ENCODE measurements at places on chromosomes 2 and 18. TPM values are rescaled to one million over a fixed set of nuclear protein-coding genes. Genes with fewer than 3 reads are reported as not detected.

DNA sequence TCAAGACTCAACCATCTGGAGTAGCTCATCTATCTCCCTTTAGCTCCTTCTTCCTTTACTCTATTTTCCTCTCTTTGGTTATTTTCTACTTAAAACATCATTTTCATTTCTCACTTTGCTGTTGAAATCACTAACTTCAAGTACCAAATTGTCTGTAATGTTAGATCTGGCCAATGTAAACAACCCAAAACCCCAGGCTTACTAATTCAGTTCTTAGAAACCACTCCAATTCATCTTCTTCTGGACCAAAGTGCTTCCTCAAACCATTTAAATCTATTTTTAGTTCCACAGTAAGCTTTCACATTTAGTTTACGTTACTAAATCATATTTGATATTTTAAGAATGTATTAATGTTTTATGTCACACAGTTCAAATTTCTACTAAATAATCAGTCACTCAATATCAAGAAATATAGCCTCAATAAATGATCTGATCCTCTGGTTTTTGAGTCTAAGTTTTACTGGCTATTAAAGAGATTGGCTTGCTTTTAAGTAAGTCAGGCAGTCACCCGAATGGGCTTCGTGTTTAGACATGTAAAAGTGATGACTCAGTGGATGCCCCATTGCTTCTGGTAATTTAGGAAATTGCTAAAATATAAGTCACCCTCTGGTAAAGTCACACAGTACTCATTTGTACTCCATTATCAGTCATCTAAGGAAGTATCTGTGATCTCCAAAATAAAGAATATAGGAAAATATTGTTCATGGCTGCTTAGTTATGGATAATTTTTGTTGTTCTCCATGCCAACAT, 527.2 kb upstream of the SOX11 start:
- DNase-seq: no peak
- no peak overlapping the region for H3K4me3 ChIP-seq
- H3K27ac ChIP-seq: no peak overlapping the region
- no peaks in the 10 kb centered on the region for H3K27me3 ChIP-seq

DNA sequence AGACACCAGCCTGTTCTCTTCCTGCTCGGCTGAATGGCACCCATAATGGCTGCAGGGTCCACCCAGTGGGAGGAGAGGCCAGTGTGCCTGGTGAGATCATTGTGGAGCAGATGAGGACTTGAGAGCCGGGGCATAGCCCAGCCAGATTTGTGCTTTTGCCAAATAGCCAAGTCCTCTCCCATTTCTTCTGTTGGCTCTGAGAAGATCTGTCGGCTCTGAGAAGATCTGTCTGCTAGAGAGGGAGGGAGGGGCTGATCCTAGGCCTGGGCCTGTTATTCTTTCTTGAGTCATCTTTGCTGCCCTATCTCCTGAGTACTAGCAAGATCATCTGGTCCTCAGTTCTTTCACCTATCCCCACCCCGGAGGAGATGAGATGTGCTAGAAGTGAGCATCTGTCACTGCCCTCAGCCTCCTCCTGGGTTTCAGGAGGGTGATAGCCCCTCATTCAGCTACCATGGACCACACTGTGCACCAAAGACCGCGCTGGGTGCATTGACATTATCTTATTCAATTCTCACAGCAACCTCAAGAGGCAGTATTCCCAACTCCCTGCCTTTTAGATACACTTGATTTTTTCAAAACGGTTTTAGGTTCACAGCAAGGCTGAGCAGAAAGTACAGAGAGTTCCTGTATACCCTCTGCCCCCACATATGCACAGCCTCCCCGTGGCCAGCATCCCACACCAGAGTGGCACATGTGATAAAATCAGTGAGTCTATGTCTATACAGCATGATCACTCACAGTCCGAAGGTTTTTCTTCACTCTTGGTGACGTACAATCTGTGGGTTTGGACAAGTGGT, 98.6 kb downstream of the CAPN13 start:
- DNase-seq: peak; percentile 91
- H3K36me3 ChIP-seq: no peaks in the 10 kb centered on the region
- H3K27me3 ChIP-seq: no peaks in the 10 kb centered on the region
- H3K27ac ChIP-seq: no peak overlapping the region
- H3K4me1 ChIP-seq: peaks cover 19% of the 10 kb centered on the region

GRCh38 chr2:120934574-120935338, 199.1 kb downstream of the GLI2 start:
- no peaks in the 10 kb centered on the region for H3K27me3 ChIP-seq
- H3K27ac ChIP-seq: peak overlapping the region; percentile 89
- no peak for DNase-seq

The PARD3B gene
- total RNA-seq: 29.5 TPM

DNA sequence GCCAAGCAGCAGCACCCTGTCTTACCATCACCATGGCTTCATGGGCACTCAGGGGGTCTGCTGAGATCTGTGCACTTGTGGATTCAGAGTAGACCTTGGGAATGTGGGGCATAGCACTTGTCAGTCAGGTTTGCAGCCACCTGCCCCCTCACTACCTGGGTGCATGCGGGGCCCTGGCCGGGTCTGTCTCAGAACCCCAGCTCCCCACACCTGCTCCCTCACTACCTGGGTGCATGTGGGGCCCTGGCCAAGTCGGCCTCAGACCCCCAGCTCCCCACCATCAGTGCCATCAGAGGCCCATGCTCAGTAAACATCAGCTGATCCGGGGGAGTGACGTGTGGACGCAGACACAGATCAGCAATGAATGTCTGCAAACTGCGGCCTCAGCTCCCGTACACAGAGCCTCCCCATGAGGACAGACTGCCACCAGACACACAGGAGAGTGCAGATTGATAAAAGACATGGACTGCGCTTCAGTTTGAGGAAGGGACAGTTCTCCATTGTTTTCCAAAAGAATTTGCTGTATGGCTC, 205.1 kb downstream of the GLI2 start:
- H3K4me1 ChIP-seq: peaks cover 54% of the 10 kb centered on the region
- H3K4me3 ChIP-seq: no peak overlapping the region
- no peak for DNase-seq
- H3K27ac ChIP-seq: no peak overlapping the region
- H3K27me3 ChIP-seq: no peaks in the 10 kb centered on the region
- no peaks in the 10 kb centered on the region for H3K36me3 ChIP-seq

- H3K27ac ChIP-seq: no peak overlapping the region
- no peaks in the 10 kb centered on the region for H3K36me3 ChIP-seq
- no peak for DNase-seq
- H3K4me1 ChIP-seq: no peaks in the 10 kb centered on the region
Measured at GRCh38 chr2:235546151-235546435, 52.2 kb downstream of the AGAP1 start.

DNA sequence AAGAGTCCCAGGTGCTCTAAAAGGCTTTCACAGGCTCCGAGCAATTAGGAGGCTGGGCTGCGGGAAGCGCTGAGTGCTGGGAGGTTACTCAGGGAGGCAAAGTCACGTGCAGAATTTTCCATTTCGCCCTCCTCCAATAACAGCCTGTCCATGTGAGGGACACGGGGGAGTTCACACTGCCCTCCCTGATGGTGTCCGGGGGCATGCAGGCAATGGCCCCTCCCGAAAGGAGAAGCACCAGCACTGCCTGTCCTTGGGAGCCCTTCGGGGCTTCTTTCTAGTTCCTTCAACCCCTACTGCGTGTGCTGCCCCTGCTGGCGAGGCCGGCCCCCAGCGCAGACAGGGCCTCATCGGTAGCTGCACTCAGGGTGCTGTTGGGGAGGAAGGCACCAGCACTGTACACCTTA, 63.1 kb upstream of the HPCAL1 start:
- H3K4me3 ChIP-seq: no peak overlapping the region
- no peak for DNase-seq
- no peaks in the 10 kb centered on the region for H3K36me3 ChIP-seq
- no peaks in the 10 kb centered on the region for H3K27me3 ChIP-seq
- no peaks in the 10 kb centered on the region for H3K4me1 ChIP-seq

The ABCB11 gene
- total RNA-seq: not detected

The HOXD8 gene
- total RNA-seq: 4.6 TPM

The SCYGR7 gene
- total RNA-seq: not detected

DNA sequence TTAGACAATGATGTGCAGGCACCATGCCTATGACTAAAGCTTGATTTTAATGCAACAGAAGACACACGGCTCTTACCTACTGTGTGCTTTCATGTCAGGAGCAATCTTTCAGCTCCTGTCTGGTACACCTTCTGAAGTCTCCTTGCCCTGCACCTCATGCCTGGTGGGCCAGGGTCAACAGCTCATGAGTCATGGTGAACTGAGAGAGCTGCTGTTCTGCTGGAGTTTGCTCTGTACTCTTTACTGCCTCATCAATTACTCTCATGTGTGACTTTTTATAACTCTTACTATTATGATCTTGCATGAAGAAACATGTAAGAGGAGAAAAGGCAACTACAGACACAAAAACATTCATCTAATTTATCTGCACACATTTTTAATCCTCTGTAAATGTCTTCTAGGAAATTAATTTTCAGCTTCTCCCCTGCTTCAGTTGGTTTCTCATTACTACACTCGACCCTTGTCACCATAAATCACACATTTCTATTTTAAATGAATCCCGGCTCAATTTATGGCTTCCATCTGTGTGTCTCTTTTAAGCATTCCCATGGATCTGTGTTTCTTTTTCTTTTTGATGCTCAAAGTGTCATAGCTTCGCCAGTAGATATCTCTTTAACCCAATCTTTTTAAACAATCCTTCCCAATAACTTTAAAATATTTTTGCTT, 9.7 kb downstream of the SERPINB7 start:
- no peaks in the 10 kb centered on the region for H3K4me1 ChIP-seq
- no peak overlapping the region for H3K27ac ChIP-seq
- no peak for DNase-seq
- no peaks in the 10 kb centered on the region for H3K36me3 ChIP-seq

DNA sequence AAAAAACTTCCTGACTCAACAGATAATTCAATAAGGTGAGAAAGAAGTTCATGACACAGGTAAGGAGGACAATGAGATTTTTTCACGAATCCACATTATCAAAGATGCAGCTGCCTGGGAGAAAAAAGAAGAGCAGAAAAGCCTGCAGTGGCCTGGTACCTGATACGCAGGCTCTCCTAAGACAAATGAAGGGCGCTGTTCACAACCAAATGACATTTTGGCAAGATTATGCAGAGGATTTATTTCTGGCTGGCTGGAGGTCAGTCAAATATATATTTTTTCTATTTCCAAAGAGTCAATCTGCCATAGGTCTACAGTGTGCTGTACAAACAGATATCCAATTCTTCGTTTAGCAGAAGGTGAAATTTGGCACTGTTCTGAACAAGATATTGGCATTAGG, 257.3 kb downstream of the STK39 start:
- H3K4me1 ChIP-seq: no peaks in the 10 kb centered on the region
- H3K36me3 ChIP-seq: no peaks in the 10 kb centered on the region
- no peak overlapping the region for H3K27ac ChIP-seq
- no peak overlapping the region for H3K4me3 ChIP-seq

DNA sequence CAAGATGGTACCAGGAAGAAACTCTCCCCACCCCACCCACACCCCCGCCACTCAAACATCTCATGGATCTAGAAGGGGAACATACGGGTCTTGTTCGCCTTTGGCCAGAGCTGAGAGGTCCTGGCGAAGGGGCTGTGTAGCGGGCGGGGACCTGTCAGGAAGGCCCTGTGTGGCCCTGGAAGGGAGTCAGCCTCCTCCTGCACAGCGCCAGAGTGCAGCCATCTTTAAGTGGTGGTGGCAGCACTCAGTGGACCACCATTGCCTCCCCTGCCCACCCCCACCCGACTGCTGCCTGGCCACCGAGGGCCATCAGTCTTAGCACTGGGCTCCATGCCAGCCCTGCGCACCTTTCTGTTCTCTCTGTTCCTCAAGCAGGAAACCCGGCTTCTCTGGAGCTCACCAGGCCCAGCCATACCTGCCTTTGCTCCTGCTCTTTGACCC, 11.6 kb upstream of the FAHD2A start:
- DNase-seq: no peak
- H3K36me3 ChIP-seq: no peaks in the 10 kb centered on the region
- peaks cover 6% of the 10 kb centered on the region for H3K4me1 ChIP-seq
- no peak overlapping the region for H3K4me3 ChIP-seq
- H3K27me3 ChIP-seq: no peaks in the 10 kb centered on the region

DNA sequence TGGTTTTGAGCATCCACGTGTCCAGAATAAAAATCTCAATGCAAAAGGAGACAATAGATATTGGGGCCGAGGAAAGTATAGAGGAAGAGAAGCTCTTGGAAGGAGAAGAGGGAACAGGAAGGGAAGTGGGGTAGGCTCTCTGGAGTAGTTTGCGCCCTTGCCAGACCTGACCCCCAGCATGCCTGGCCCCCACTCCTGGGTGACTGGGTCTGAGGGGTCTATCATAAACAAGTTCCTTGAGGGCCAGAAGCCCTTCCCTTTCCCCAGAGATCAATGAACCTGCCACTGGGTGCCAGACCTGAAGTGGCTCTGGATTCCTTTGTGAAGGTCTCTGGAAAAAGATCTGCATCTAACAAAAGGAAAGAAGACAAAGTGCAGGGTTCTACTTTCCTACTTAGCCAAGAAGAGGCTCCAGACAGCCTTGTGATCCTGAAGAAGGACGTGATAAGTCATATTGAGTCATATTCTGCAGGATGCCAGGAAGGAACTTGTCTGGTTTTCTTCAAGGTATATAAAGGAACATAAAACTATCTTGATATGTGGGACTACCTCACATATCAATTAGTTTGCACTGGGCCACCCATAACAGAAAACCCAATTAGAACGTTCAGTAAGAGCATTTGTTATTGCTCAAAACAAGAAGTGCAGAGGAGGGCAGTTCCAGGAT, 18.7 kb upstream of the ATOH8 start:
- H3K27me3 ChIP-seq: no peaks in the 10 kb centered on the region
- H3K36me3 ChIP-seq: no peaks in the 10 kb centered on the region
- DNase-seq: no peak
- no peak overlapping the region for H3K27ac ChIP-seq

- H3K36me3 ChIP-seq: no peaks in the 10 kb centered on the region
- no peak overlapping the region for H3K4me3 ChIP-seq
- DNase-seq: no peak
- no peak overlapping the region for H3K27ac ChIP-seq
- peaks cover 24% of the 10 kb centered on the region for H3K4me1 ChIP-seq
- no peaks in the 10 kb centered on the region for H3K27me3 ChIP-seq
Measured at GRCh38 chr2:12178289-12179080, 432.1 kb downstream of the LPIN1 start.

Measured in esophagus muscularis mucosa (tissue), 4 donors.